Body of pancreas (tissue), 4 donors: ENCODE measurements at places on chromosomes 3 and 15. TPM values are rescaled to one million over a fixed set of nuclear protein-coding genes. Genes with fewer than 3 reads are reported as not detected.

DNA sequence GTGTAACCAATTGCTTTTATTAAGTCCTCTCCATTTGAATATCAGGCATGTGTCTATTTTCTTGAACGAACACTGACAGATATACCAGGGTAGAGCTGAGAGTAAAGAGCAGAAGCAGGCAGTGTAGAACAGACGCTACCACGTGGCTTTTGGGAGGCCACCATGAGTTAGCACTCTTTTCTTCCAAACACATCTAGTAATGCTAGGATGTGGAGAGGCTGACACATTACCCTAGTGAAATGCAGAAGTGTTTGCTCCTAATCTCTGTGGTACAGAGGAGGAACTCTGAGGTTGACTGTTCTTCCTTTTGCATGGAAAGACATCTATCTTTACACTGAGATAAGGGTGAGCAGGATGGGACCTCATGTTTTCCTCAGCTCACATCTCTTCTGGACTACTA, 216.3 kb downstream of the SATB1 start:
- DNase-seq: no peak

- DNase-seq: no peak
These were observed 19.8 kb downstream of the H1-8 start for GRCh38 chr3:129562803-129563202.

DNA sequence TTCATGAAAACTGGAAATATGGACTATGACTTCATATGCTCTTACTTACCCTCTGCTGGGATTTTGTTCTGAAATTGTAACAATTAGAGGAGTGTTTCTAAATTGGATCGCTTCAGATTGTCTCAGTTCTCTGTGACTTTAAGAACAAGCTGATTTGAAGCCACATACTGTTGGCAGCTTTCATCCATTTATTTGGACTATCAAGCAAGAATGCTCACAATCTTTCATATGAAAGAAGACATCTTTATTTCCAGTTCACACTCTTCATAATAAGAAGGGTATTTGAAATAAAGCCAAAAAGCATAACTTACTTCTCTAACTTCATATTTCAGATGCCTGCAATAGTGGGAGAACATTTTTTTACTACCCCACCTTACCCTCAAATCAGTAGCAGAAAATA, 491.6 kb upstream of the TPRG1 start:
- DNase-seq: no peak

Gene TMCO5A
- not detected for total RNA-seq

Gene UQCC5
- total RNA-seq: 0.78 TPM
